CD4-positive, alpha-beta T cell (primary cell): ENCODE measurements at places on chromosomes 4 and X.

DNA sequence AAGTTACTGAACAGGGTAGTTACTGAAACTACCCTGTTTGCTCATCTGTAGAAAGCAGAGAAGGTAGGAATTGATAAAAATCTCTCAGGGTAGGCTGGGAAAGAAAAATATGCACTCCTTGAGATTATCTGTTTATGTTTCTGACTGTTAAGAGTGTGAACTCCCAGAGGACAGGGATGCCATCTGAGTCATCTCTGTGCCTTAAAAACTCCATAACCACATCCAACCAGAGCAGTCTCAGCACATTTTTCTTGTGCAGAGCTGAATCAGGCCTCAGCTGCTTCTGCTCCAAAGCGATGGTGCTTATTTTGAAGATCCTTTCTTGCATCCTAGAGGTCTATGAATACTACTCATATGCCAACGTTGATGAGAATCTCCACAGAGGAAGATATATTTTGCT is 9.9 kb downstream of the CENPVL3 start:
- no peak for DNase-seq

DNA sequence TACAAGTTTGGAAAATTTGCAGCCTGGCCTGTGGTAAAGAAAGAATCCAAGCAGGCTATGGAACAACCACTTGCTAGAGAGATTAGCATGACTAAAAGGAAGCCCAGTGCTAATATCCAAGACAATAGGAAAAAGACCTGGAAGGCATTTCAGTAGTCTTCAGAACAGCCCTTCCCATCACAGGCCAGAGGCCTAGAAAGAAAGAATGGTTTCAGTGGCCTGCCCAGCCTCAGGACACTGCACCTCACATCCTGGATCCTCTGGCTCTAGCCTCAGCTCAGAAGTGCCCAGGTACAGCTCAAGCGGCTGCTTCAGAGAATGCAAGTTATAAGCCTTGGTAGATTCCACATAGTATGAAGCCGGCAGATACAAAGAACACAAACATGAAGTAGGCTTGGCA is 449.8 kb upstream of the AR start:
- DNase-seq: no peak

DNA sequence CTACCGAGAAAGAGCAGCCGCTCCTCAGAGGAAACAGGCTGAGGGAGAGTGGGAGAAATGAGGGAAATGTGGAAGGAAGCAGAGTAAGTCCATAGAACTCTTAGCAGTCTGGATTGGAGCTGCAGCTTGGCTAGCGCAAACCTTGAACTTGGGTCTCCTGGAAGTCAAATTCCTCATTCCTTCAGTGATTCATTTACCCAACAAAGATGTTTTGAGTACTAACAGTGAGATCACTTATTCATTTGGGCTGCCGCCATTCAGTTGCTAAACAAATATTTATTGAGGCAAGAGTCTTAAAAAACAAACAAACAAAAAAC is 51.5 kb downstream of the SEL1L3 start:
- no peak for DNase-seq

DNA sequence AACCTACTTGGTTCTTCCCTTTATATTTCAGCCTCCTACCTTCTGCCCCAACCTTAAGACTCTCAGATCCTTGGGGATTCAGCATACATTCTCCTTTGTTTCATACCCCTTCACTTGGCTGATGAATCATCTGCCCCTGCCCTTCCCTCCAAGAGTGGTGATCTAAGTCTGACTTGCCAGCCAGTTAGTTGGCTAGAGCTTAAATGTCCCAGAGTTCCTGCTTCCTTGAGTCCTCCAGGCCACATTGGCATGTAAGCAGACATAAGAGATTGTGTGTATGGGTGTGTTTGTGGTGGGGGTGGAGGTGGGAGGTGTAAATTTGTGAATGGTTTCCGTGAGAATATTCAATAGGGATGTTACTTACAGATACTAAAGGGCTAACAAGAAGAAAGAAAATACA is 3.7 kb upstream of the TEX13D start:
- DNase-seq: no peak

GRCh38 chr4:151644622-151645021 is 116.2 kb downstream of the GATB start:
- DNase-seq: no peak

DNA sequence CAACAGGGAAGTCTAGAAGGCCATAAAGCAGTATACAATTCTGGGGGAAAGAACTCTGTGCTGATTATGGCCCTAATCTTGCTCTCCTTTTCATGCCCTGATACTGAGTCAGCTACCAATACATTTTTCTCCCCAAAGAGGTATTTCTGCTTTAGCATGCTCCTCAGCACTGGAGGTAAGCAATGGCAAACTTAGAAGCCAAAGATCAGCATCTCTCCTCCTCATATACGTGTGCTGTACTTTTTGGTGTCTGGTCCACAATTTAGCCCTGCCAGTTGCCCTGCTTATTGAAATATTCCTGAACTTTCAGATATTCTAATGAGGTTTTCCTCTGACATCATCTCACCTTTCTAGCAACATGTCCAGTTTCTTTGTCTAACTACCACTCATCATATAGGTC is 226.2 kb downstream of the FSTL5 start:
- DNase-seq: no peak

- no peak for DNase-seq
Observed at GRCh38 chr4:98851806-98852205, 77.1 kb downstream of the EIF4E start.

GRCh38 chr4:75639124-75639695 is 8.9 kb upstream of the CDKL2 start:
- no peak for DNase-seq

- no peak for DNase-seq
Observed at GRCh38 chr4:53744446-53745160, 153.3 kb upstream of the LNX1 start.

DNA sequence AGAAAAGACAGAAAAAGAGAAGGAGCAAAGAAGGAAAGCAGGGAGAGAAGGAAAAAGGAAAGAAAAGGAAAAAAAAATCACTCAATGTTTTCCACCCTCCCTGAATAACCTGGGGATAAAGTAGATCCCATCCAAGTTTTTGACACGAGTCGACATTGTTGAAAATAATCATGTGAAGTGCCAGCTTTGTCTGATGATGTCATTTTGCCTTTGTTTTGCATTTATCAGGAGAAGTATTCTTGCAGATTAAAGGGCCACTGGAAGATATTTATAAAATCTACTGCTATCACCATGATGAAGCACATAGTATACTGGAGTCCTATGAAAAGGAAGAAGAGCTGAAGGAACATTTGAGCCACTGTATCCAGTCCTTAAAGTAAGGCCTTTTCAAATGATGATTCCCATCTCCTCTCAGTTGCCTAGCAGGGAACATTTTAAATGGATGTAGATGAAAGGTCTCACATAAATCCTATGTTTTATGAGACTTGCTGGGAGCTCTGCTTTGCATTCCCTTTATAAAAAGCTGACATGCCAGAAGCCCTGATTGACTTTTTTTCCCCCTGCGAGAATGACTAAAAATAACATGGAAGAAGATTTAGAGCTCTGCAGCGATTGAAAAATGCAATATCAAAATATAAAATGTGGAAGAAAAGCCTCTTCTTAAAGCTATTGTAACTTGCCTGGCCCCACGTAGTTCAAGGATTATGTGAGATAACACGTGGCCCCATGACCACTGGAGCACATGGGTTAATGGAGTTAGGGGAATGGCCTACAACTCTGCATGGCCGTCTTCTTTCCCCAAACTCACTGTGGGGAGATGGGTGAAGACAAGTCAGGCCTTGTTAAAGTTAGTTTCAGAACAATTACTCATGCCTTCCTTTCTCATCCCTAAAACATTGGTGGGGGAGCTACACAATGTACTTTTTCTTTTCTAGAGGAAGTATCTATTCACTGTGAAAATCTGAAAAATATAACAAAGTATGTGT is 77.5 kb downstream of the INTS12 start:
- no peak for DNase-seq

- no peak for DNase-seq
Observed at GRCh38 chr4:72770708-72771107, 201.7 kb upstream of the ADAMTS3 start.

GRCh38 chr4:164959896-164960295 is 17.6 kb downstream of the TRIM61 start:
- DNase-seq: no peak

DNA sequence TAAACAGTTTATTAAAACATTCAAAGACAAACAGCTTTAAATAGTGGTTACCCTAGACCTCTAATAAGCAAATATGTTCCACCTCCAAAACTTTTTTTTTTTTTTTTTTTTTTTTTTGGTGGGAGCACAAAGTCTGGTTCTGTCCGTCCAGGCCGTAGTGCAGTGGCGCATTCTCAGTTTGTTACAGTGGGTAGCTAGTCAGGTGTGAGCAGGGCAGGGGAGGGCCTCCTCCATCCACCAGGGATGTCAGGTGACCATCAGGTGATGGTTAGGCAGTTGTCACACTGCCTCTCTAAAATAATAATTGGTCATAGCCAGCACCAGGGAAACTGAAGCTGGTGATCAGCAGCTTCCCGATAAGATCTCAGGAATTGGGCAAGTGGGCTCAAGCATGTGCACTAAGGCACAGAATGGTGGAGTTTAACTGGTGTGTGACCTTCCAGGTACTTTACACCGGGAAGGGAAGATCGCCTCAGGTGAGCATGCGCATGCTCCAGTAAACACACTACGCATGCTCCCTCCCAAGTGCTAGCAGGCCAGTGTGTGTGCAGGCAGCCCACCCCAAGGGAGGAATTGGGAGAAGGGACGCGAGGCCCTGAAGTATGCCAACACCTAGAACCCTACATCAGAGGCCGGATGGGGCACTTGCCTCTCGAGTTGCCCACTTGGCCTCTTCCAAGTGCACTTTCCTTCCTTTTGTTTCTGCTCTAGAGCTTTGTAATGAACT is 27.2 kb downstream of the TNIP2 start:
- no peak for DNase-seq

DNA sequence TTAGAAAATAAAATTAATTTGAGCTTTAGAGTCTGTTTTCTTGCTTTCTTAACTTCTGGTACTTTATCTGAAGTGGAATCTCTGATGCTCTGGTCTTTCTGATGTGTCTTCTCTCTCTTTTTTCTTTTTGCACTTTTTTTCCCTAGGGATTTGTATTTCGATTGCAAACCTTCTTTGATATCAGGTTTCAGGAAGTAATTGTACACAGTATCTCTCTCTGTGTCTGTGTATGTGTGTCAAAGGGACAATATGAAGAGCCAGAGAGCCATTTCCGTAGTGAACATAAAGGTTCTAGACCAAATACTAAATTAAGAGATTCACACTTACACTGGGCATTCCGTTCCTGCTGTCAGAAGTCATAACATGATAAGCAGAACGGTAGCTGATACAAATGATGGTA is 325.0 kb downstream of the PCDH7 start:
- no peak for DNase-seq

DNA sequence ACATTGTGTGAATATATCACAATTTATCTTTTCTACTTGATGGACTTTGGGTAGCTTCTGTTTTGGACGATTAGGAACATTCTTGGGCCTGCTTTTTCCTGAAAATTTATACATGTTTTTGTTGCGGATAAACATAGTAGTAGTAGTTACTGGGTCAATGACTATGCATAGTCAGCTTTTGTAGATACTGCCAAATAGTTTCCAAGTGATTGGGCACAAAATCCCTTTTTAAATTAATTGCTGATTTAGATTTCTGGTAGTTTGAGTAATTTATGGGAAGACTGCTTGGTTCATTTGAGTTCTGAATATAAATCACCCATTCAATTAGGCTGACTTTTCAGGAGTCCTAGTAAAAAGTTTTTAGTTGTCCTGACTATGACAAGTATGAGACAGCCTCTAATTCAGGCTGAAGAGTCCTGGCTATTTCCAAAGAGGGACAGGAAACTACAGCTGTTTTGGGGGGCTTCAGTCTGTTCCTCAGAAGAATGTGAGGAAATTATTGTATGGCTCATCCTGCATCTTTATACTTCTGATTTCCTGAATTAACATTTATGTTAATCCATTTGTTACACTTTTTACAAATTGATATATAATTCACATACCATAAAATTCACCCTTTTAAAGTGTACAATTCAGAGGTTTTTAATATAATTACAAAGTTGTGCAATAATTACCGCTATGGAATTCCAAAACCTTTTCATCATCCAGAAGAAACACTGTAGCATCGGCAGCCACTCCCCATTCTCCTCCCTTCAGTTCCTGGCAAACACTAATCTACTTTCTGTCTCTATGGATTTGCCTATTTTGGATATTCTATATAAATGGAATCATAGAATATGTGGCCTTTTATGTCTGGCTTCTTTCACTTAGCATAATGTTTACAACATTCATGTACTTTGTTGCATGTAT is 14.2 kb downstream of the LRP2BP start:
- no peak for DNase-seq

DNA sequence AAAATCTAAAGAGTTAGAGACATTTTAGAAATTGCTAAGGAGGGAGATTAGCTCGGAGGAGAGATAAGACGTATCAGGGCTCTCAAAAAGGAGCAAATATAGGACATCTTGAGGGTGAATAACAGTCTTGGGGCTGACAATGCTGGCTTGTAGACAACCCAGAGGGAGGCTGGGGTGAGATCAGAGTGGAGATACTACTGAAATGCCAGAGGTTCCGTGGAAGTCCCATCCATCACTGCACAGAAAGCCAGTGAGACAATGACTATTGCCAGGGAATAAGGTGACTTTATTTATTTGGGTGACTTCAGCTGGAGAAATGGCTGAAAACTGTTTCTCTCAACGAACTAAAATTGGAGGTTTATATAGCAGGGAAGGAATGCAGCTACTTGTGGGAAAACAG is 838.1 kb upstream of the AGA start:
- DNase-seq: no peak

GRCh38 chrX:4909348-4909747 is 1195.9 kb upstream of the PRKX start:
- DNase-seq: no peak

GRCh38 chr4:114839986-114840385 is 241.4 kb downstream of the UGT8 start:
- no peak for DNase-seq

DNA sequence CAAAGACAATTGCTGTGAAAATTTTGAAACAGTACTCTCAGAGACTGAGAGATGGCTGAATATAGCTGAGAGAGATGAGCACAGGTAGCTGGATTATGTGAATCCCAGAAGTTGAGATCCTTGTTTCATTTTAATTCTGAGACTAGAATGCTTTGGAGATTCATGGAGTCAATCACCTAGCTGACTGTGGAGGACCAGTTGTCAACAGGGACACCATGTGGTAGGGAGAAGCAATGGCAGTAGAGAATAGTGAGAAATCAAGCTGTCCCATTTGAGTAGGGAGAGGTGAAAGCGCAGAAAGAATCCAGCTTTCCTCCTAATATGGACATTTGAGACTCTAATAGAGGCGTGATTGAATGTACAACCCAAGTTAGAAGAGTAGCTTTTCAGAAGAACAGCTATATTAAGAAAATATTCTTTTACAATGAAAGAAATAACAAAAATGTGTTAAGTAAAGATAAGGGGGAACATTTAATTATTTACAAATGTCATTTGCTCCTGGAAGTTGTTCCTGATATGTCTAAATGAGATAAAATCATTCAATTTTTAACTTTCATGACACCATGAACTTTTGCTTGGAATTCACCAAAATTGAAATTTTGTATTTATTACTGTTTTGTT is 30.3 kb upstream of the GLRB start:
- no peak for DNase-seq
